Hematopoietic multipotent progenitor cell treated with erythropoietin and hydrocortisone succinate and interleukin-3 and kit ligand, for 17 days (in vitro differentiated cells): ENCODE measurements at places on chromosomes 6 and 20.
A peak's percentile ranks its signal among the peaks of the same experiment; 100 is the strongest.

- no peak for DNase-seq
Observed at GRCh38 chr6:1620504-1621069, 10.9 kb downstream of the FOXC1 start.

DNA sequence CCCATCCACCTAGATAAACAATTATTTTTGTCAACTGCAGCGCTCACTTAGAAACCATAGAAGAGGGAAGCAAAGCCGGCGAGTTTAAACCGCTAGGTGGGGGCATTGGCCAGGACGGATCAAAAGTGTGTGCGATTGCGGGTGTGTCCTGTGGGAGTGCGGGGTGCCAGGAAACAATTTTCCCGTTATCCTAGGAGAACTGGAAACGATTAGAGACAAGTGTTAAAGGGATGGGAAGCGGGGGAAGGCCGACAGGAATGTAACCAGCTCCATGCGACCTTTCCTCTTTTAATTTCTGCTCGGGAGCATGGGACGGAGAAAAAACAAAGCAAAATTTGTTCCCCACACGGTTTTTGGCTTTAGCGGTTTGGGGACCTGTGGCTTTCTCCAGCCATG, 2.8 kb upstream of the HTR1B start:
- no peak for DNase-seq

DNA sequence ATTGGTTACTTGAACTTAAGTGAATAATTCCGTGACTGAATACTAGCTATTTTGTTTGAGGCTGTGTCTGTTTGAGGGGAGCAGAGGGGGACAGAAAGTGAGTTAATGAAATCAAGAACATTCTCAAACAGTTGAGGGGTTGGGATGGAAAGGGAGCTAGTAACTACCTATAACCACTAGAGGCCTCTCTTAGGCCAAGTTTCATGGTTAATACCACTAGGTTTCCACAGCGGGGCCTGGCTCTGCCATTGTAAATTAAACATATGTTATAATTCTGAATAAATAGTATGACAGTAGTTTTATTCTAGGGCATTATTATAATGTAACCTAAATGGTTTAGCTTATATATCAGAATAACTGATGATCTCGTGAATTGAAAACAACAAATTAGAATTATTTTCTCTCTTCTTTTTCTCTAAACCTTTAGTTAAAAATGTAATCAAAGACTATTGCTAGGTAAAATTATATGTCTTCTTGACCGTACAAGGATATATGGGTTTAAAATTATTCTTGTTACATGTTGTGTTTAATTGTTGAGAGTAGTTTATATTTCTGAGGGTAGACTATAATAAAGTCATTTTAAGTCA, 108.1 kb downstream of the BCKDHB start:
- DNase-seq, result no peak

DNA sequence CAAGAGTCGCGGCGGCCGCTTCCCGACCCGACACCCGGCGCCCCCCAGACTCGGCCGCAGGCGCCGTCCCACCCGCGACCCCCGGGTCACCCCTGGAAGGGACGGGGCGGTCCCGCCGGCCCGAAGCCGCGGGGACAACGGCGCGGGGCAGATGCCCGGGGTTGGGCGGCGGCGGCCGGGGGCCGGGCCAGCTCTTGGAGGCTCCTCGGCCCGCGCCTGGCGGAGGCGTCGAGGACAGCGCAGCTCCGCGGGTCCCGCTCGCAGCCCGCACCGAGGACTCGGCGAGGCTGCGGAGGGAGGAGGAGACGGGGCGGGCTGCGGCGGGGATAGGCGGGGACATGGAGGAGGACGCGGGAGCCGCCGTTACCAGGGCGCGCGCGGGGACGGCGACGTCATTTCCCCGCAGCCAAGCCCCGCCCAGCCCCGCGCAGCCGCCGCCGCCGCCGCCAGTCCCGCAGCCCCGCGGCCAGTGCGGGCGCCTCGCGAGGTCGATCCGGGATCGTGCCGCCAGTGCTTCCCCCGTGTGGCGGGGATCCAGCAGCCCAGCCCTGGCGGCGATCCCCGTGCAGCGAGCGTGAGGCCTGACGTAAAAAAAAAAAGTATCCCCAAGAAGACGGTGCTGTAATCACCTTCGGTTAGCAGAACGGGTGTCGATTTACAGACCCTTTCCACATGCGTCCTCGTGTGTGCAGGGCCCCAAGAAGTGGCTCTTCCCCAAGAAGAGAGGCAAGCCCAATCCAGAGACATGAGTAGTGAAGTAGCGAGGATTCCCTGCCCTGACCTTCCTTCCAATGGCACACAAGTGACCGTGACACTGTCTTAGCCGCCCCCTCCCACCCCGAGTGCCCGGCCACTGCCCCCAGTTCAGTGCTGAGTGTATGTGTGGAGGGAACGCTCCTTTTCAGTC, at the start of gene FAM184A:
TSS of gene FAM184A (minus strand) at position 289 of the 907 bp plus-strand sequence. CDS start 365 bp downstream, outside the sequence.
- DNase-seq, result peak; percentile 48

- no peak for DNase-seq
Observed at GRCh38 chr6:133886104-133886775, 2.7 kb upstream of the TCF21 start.

GRCh38 chr6:157983406-157984119, 1.9 kb downstream of the SYNJ2 start:
- DNase-seq, result no peak

- no peak for DNase-seq
Observed at GRCh38 chr6:44542401-44543116, 155.1 kb downstream of the CDC5L start.

DNA sequence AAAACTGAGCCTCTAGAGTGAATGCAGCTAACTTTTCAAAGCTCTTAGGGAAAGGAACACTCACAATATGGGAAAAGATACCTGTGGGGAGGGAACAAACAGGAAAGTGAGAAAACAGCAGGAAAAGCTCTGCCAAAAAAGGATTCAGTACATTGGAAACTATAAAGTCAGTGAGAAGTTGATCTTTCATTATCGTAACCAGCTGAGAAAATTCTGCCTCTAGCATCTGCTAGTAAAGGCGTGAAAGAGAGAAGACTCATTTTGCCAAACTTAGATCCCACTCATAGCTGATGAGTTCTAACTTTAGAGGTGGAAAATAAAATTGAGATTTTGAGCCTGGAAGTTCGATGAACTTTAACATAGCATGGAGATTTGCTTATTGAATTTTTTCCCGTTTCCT, 321.8 kb upstream of the RNF217 start:
- no peak for DNase-seq

GRCh38 chr6:124057461-124057860, 253.8 kb downstream of the NKAIN2 start:
- DNase-seq, result no peak

- no peak for DNase-seq
Observed at GRCh38 chr6:52534966-52535390, 41.9 kb downstream of the TRAM2 start.

- DNase-seq, result no peak
Observed at GRCh38 chr6:118186672-118187567, 279.9 kb downstream of the SLC35F1 start.

- no peak for DNase-seq
Observed at GRCh38 chr6:7025861-7026260, 81.9 kb upstream of the RREB1 start.

GRCh38 chr6:44771647-44772415, 384.3 kb downstream of the CDC5L start:
- no peak for DNase-seq

- no peak for DNase-seq
Observed at GRCh38 chr6:42345696-42346416, 105.9 kb downstream of the TRERF1 start.

DNA sequence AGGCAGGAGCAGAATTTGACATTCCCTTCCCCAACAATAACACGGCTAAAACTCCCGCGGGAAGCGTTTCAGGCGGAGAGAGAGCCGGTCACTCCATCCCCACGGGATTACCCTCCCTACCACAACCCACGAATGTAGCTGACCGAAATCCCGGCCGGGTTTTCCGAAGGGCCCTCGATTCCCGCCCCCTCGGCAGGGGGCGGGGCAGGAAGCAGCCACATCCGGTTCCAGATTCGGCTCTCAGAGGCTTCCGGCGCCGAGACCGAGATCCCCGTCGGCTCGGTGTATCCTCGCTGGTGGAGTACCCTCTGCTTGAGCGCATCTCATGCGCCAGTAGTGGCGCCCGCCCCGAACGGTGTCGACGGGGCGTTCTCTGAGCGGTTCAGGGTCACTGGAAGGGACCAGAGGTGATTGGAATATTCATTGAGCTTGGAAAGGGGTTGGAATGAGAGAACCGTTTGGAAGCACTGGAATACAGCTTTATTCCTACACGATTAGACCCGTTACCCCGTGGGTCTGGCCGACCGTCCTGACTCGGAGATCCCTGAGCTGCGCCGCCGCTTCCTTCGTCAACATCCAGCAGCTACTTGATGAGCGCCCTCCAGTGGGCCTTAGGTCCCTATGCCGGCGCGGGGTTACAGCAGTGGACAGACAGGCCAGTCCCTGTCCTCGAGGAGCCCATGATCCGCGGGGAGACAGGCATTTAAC, 649 bp upstream of the RGL2 start:
- peak; percentile 93 for DNase-seq

- peak; percentile 91 for DNase-seq
Observed at GRCh38 chr6:40715570-40716403, 128.6 kb upstream of the LRFN2 start.

GRCh38 chr20:5020760-5021159, 19.4 kb upstream of the SLC23A2 start:
- DNase-seq, result no peak

GRCh38 chr6:31815025-31815838, at the start of the genes HSPA1A and HSPA1L:
Gene HSPA1A, plus strand, starts transcription at chr6:31815543. Its CDS starts 214 bp downstream, at chr6:31815757.
Gene HSPA1L, minus strand, starts transcription at chr6:31815283. Its CDS starts 3,311 bp downstream, at chr6:31811972.
- DNase-seq, result peak; percentile 90

GRCh38 chr6:136526196-136526930, 23.9 kb downstream of the MAP7 start:
- no peak for DNase-seq

- no peak for DNase-seq
Observed at GRCh38 chr20:63573647-63574131, 350 bp downstream of the HELZ2 start.

DNA sequence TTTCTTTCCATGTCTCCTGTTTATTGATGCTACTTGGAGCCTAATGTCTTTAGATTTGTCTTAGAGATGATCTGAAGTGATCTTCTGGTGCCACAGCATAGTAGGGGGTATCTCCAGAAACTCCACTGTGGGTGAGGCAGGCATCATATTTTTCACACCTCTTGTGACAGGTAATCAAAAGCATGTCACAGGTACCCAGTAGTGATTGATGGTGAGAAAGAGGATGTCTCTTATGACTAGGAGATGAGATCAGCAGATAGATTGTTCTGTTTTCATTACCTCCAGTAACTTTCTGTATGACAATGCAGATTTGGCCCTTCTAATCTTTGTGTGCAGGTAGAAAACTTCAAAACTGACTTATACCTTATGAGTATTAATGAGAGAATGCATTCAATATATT, 13.5 kb downstream of the NCOA7 start:
- DNase-seq, result no peak
